ENCODE measurements at places on chromosomes 13 and 19.
A peak's percentile ranks its signal among the peaks of the same experiment; 100 is the strongest.

GRCh38 chr13:92097337-92097903, 699.0 kb downstream of the GPC5 start:
- H3K4me1 ChIP-seq: no peaks in the 10 kb centered on the region
- no peaks in the 10 kb centered on the region for H3K27me3 ChIP-seq
- H3K4me3 ChIP-seq: no peak overlapping the region
- DNase-seq: no peak

GRCh38 chr19:20416661-20417060, 148.9 kb downstream of the ZNF737 start:
- no peaks in the 10 kb centered on the region for H3K27me3 ChIP-seq
- no peak overlapping the region for H3K4me3 ChIP-seq
- H3K4me1 ChIP-seq: peaks cover 14% of the 10 kb centered on the region
- no peak overlapping the region for H3K27ac ChIP-seq

DNA sequence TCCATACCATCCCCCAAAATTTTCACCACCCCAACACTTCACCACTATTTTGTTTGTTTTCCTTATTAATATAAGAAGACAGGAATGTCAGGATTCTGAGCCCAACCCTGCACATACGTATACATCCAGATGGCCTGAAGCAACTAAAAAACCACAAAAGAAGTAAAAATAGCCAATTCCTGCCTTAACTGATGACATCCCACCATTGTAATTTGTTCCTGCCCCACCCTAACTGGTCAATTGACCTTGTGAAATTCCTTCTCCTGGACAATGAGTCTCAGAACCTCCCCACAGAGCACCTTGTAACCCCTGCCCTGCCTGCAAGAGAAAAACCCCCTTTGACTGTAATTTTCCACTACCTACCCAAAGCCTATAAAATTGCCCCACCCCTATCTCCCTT, 132.5 kb downstream of the ZNF675 start:
- no peaks in the 10 kb centered on the region for H3K27me3 ChIP-seq
- no peak overlapping the region for H3K27ac ChIP-seq
- DNase-seq: no peak
- H3K4me1 ChIP-seq: peaks cover 7% of the 10 kb centered on the region

GRCh38 chr19:35249146-35249847, 495 bp downstream of the LSR start:
- no peak for DNase-seq
- H3K4me3 ChIP-seq: peak overlapping the region; percentile 83
- H3K36me3 ChIP-seq: peaks cover 14% of the 10 kb centered on the region
- peaks cover 12% of the 10 kb centered on the region for H3K4me1 ChIP-seq
- no peaks in the 10 kb centered on the region for H3K27me3 ChIP-seq

DNA sequence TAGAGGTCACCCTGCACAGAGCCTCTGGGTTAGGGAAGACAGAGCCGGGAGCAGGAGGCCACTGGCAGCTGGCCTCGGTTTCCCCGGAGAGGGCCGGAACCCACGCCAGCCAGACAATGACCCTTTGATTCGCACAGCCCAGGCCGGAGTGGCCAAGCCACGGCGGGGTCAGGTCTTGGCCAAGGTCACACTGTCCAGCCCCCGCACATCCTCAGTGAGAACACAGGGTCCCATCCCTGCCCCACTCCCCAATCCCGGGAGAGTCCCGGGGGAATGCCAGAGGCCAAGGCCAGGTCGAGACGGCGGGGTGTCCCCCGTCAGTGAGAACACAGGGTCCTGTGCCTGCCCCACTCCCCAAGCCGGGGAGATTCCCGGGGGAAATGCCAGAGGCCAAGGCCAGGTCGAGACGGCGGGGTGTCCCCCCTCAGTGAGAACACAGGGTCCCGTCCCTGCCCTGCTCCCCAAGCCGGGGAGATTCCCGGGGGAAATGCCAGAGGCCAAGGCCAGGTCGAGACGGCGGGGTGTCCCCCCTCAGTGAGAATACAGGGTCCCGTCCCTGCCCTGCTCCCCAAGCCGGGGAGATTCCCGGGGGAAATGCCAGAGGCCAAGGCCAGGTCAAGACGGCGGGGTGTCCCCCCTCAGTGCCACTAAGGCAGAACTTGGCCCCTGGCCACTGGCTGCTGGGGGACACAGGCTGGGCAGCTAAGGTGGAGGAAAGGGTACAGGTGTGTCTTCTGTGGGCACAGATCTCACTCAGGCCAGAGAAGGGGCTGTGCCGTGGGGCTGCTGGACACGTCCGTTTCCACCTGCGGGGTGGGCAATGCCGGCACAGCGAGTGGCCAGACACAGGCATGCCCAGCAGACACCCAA, 1.7 kb upstream of the FSTL3 start:
- no peak for DNase-seq
- H3K4me1 ChIP-seq: 0 out of 2 replicates have a peak, but pooled peaks cover 3% of the 10 kb centered on the region
- peaks cover 16% of the 10 kb centered on the region for H3K27me3 ChIP-seq
- no peaks in the 10 kb centered on the region for H3K36me3 ChIP-seq
- no peak overlapping the region for H3K4me3 ChIP-seq

DNA sequence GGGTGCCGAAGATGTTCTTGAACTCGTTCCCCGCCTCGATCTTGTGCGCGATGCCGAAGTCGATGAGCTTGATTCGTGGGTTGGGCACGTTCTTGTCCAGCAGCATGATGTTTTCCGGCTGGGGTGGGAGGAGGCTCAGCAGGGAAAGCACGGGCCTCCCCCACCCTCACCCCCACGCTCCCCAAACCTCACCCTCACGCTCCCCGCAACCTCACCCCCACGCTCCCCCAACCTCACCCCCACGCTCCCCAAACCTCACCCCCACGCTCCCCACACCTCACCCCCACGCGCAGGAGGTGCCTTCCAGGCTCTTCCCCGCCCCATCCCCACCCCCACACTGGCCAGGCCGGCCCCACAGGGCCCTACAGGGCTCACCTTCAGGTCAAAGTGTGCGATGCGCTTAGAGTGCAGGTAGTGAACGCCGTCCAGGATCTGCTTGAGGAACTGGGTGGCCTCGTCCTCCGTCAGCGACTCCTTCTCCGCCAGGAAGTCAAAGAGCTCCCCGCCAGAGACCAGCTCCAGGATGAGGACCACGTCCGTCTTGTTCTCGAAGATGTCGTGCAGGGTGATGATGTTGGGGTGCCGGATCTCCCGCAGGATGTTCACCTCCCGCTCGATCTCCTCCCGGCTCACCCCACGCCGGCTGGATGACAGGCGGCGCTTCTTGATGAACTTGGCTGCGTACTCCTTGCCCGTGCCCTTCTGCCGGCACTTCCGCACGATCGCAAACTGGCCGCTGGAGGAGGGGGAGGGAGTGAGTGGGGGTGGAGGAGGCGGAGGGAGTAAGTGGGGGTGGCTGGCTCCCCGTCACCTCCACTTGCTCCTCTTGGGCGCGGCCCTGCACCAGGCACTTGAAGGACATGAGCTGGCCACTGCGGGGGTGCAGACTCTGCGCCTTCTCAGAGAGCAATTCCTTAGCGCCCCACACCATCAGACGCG, 6.4 kb downstream of the DAPK3 start:
- no peaks in the 10 kb centered on the region for H3K27me3 ChIP-seq
- H3K27ac ChIP-seq: no peak overlapping the region
- H3K36me3 ChIP-seq: peaks cover 14% of the 10 kb centered on the region

GRCh38 chr13:29456419-29456818, 139.1 kb downstream of the SLC7A1 start:
- no peak overlapping the region for H3K4me3 ChIP-seq
- no peaks in the 10 kb centered on the region for H3K4me1 ChIP-seq
- no peak for DNase-seq
- no peaks in the 10 kb centered on the region for H3K36me3 ChIP-seq
- H3K27ac ChIP-seq: no peak overlapping the region

- no peaks in the 10 kb centered on the region for H3K4me1 ChIP-seq
- H3K27me3 ChIP-seq: no peaks in the 10 kb centered on the region
- no peak for DNase-seq
- no peaks in the 10 kb centered on the region for H3K36me3 ChIP-seq
- no peak overlapping the region for H3K4me3 ChIP-seq
- H3K27ac ChIP-seq: no peak overlapping the region
Measured at GRCh38 chr13:33721724-33722123, 96.2 kb upstream of the RFC3 start.

- H3K4me3 ChIP-seq: no peak overlapping the region
- no peaks in the 10 kb centered on the region for H3K36me3 ChIP-seq
- no peak for DNase-seq
- peaks cover 36% of the 10 kb centered on the region for H3K4me1 ChIP-seq
Measured at GRCh38 chr13:52894413-52894812, 46.0 kb upstream of the PCDH8 start.

GRCh38 chr13:29369060-29369743, 226.3 kb downstream of the SLC7A1 start:
- DNase-seq: peak; percentile 81
- no peaks in the 10 kb centered on the region for H3K27me3 ChIP-seq
- no peak overlapping the region for H3K4me3 ChIP-seq

DNA sequence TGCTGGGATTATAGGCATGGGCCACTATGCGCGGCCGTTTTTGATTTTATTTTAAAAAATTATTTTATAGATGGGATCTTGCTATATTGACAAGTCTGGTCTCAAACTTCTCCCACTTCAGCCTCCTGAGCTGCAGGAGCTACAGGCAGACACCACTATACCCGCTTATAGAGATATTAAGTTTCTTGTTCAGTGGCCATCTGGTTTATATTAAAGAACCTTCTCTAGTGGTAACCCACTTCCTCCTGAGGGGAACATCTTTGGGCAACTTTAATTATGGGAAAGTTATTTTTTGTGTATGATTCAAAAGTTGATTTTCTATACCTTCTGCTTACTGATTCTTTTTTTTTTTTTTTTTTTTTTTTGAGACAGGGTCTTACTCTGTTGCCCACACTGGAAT, 172.7 kb downstream of the KLF5 start:
- DNase-seq: no peak
- no peak overlapping the region for H3K4me3 ChIP-seq

GRCh38 chr19:47096721-47097120, 16.9 kb downstream of the ZC3H4 start:
- peaks cover 30% of the 10 kb centered on the region for H3K4me1 ChIP-seq
- H3K27me3 ChIP-seq: no peaks in the 10 kb centered on the region
- no peak for DNase-seq
- H3K36me3 ChIP-seq: peaks cover 11% of the 10 kb centered on the region

GRCh38 chr13:70527599-70527998, 419.3 kb upstream of the KLHL1 start:
- no peaks in the 10 kb centered on the region for H3K36me3 ChIP-seq
- no peak overlapping the region for H3K27ac ChIP-seq
- no peaks in the 10 kb centered on the region for H3K27me3 ChIP-seq
- H3K4me1 ChIP-seq: peaks cover 3% of the 10 kb centered on the region
- no peak overlapping the region for H3K4me3 ChIP-seq

DNA sequence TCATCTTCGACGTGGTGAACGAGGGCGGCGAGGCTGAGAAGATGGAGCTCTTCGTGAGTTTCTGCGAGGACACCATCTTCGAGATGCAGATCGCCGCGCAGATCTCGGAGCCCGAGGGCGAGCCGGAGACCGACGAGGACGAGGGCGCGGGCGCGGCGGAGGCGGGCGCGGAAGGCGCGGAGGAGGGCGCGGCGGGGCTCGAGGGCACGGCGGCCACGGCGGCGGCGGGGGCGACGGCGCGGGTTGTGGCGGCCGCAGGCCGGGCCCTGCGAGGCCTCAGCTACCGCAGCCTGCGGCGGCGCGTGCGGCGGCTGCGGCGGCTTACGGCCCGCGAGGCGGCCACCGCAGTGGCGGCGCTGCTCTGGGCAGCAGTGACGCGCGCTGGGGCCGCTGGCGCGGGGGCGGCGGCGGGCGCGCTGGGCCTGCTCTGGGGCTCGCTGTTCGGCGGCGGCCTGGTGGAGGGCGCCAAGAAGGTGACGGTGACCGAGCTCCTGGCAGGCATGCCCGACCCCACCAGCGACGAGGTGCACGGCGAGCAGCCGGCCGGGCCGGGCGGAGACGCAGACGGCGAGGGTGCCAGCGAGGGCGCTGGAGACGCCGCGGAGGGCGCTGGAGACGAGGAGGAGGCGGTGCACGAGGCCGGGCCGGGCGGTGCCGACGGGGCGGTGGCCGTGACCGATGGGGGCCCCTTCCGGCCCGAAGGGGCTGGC, 52.6 kb downstream of the MAP4K1 start:
- no peak overlapping the region for H3K27ac ChIP-seq
- H3K4me1 ChIP-seq: no peaks in the 10 kb centered on the region
- peak overlapping the region; percentile 49 for H3K4me3 ChIP-seq

GRCh38 chr19:11856596-11857250, 8.2 kb downstream of the ZNF439 start:
- H3K27me3 ChIP-seq: no peaks in the 10 kb centered on the region
- H3K4me3 ChIP-seq: no peak overlapping the region
- H3K27ac ChIP-seq: no peak overlapping the region

GRCh38 chr13:50168786-50169185, 153.5 kb downstream of the KCNRG start:
- no peaks in the 10 kb centered on the region for H3K36me3 ChIP-seq
- DNase-seq: no peak
- H3K27me3 ChIP-seq: no peaks in the 10 kb centered on the region
- H3K27ac ChIP-seq: no peak overlapping the region
- H3K4me3 ChIP-seq: no peak overlapping the region

GRCh38 chr19:15294561-15294990, 37.8 kb downstream of the BRD4 start:
- 0 out of 2 replicates have a peak overlapping the region, but pooled peaks have one; percentile 36 for H3K27ac ChIP-seq
- H3K27me3 ChIP-seq: no peaks in the 10 kb centered on the region
- H3K4me1 ChIP-seq: peaks cover 87% of the 10 kb centered on the region
- H3K4me3 ChIP-seq: no peak overlapping the region
- DNase-seq: no peak
- no peaks in the 10 kb centered on the region for H3K36me3 ChIP-seq

DNA sequence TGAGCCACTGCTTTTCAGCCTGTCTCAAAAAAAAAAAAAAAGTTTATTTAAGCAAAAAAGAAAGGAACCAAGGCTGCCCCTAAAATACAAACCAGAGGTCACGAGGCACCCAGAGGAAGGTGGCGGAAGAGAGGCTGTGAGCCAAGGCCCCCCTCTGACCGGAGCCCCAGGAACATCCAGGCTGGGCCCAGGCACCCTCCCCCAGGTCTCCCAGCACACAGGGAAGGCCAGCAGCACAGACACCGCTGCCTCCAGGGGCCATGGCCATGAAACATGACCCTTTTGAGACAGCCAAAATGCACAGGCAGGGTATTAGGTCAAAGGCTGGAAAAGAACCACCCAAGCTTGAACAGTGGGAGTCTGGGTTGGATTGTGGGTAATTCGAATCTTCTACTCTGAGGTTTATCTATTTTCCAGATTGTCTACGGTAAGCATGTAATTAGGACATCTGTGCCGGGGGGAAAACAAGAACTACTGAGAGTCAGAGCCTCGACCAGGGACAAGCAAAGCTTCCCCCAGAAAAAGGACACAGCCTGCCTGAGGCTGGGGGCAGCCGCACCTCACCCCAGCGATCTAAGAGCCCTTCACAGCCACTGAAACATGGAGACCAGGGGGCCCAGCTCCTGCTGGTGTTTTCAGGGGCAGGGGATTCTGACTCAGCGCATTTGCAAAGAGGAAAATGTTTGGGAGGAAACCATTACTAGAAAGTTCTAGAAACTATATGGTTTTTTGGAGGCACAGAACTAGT, 8.4 kb downstream of the PEX11G start:
- no peak overlapping the region for H3K4me3 ChIP-seq
- no peak for DNase-seq
- H3K36me3 ChIP-seq: no peaks in the 10 kb centered on the region
- no peaks in the 10 kb centered on the region for H3K27me3 ChIP-seq
- peaks cover 15% of the 10 kb centered on the region for H3K4me1 ChIP-seq

All from GM23338 (cell line).